ENCODE measurements at places on chromosomes 12 and 14. TPM values are rescaled to one million over a fixed set of nuclear protein-coding genes. Genes with fewer than 3 reads are reported as not detected.

The KRT80 gene
- total RNA-seq, result 1.2 TPM

The GLI1 gene
- total RNA-seq, result 0.83 TPM

The SLC10A1 gene
- not detected for total RNA-seq

The PLEKHH1 gene
- total RNA-seq, result 2.6 TPM

The SYCP3 gene
- total RNA-seq, result not detected

The COQ6 gene
- 39.9 TPM for total RNA-seq

The TEAD4 gene
- total RNA-seq, result 23.9 TPM

DNA sequence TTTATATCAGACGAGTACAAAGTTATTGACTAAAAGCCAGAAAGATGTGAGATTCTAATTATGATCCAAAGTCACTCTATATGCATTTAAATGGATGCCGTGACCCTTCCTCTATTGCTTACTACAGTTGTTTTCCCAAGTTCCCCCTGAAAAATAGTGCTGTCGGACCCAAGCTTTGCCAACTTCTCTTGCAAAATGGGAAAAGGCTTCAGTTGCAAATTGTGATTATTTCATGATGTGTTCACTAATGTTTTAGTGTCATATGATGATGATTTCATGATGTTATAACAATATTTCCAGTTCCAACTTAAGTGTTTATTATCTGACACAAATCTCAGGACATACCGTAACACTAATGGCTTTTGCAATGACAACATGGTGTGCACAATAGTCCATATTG lies 534.6 kb upstream of the ATP2B1 start:
- DNase-seq, result no peak

DNA sequence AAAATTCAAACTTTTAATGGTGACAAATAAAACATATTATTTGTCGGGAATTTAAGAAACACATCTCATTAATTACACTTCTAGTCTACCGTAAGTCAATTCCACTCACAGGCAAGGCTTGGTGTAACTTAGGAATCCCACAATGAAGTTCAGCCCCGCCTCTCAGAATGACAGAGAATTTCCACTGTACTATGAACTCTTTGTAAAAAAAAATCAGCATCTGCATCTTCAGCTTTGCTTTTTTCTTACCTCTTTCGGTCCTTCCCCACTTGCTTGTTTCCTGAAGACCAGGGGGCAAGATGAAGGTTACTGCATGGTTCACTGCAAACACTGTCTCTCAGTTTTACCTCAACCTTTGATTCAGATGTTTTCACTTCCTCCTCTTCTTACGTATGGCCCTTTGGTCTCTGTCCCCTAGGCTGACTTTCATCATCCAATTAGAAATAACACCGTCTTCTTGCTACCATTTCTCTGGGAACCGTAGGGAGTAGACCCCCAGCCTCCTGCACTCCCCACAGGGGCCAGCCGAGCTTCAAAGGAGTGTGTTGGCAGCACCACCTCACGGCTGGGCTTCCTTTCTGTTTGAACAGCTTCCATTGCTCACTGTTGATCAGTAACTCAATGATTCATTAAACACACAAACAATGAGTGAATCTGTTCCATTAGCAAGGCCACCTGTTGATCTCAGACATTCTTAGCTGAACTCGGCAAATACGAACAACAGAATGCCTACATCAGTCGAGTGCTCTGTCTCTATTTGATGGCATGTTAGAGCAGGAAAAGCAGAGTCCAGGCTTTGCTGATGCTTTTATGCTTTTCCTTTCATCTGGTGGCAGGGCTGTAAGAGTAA lies 343.0 kb downstream of the BMP4 start:
- no peak for DNase-seq

GRCh38 chr12:84305144-84305543 lies 607.5 kb downstream of the SLC6A15 start:
- DNase-seq, result no peak

- DNase-seq, result no peak
These were observed at the start of gene FLRT2 for GRCh38 chr14:85529803-85530574. TSS of gene FLRT2 (plus strand) at chr14:85530144. CDS start at chr14:85621515, 91,371 bp downstream.

DNA sequence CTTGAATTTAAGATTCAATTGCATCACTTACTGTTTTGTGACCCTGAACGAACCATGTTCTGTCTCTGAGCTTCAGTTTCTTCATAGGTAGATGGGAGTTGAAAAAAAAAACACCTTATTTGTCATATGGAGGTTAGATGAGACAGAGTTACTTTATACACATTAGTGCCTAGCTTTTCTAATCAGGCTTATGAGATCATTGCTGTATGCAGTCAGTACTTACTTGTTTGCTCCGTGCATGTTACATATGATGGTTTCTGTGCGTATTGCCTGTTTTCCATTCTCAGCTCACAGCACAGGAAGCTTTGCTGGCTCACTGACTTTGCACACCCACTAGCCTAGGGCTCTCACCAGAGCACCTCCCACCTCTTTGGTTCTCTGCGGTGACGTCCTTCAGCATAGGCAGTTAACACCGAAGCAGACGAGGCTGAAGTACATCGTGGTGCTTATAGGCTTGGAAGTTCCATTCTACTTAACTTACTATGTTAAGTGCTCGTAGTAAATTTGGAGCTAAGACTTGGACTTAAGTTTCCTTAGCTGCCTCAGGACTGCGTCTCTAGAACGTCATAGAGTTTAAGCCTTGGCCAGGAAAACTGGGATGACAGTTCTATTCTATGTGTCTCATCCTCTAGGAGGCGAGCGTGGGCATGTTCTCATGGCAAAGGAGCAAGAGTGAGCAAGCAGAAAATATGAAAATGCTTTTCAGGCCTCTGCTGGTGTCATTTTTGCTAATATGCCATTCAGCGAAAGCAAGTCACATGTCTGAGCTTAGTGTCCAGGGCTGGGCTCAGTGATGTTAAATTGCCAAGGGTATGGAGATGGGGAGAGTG lies 57.3 kb downstream of the NRXN3 start:
- DNase-seq, result no peak

DNA sequence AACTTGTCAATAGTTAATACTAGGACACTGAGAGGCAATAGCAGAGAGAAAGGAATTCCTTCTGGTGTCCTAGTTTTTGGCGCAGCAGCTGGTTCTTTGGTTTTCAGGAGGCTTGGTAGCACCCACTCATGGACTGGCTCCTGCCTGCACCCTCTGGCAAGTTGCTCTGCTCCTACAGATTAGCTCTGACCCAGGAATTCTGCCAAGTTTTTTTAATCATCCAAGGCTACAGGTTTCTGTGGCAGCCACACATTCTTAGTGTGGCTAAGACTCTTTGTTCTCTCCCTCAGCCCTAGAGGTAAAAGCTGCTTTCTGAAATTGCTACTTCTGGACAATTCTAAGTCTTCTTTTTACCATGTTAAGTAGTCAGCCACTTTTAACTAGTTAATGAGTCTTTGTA lies 72.0 kb upstream of the FKBP4 start:
- no peak for DNase-seq

- no peak for DNase-seq
These were observed 66.2 kb downstream of the RNF34 start for GRCh38 chr12:121465921-121466793.

- DNase-seq, result no peak
These were observed 916.8 kb downstream of the DIO2 start for GRCh38 chr14:79294499-79294898.
